ENCODE measurements at places on chromosomes 11 and 22.

DNA sequence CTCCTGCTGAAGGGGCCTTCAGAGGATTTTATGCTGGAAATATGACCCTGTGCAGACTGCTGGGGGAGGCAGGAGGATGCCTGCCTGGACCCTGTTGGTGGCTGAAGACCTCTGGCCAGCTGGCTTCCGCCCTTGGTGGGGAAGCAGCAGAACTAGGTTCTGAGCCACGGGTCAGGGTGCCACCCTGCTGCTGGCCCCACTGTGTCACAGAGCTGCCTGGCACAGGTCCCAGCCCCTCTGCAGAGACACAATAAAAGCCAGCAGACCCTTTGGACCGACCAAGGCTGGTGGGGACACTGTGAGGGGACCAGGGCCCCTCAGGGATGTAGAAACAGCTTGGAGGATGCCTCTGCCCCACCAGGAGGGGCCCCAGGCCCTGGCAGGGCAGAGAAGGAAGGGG is 6.9 kb upstream of the SREBF2 start:
- no peak for DNase-seq

DNA sequence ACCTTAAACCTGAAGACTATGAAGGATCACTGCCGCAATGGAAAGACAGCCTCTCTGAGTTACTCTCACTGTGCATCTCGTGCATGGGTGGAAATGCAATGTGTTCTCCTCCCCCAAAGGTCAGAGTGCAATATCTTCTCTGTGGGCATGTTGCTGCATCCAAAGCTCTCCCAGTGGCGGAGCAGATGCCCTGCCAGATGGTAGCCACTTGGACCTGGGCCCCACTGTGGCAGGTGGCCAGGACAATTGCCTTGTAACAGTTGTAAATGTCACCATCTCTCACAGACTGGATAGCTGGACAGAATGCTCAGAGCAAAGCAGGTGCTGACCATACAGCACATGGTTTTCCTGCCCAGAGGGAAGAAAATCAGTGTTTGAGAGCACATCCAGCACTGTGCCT is 542.0 kb downstream of the FAM181B start:
- DNase-seq: no peak

DNA sequence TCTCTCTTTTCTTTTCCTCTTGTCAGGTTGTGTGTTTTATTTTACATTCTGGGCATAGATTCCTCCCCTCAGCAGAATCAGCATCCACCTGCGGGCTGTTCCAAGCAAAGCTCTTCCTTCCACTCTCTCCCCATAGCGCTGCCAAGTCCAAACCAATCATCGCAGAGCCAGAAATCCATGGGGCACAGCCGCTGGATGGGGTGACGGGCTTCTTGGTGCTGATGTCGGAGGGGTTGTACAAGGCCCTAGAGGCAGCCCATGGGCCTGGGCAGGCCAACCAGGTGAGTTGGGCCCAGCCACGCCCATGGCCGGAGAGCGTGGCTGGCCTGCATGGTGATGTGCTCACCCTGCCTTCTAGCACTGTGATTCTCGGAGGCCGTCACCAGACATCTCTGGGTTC is 22.1 kb downstream of the TAB1 start:
- no peak for DNase-seq

GRCh38 chr11:95766701-95767100 is 22.9 kb downstream of the FAM76B start:
- no peak for DNase-seq

DNA sequence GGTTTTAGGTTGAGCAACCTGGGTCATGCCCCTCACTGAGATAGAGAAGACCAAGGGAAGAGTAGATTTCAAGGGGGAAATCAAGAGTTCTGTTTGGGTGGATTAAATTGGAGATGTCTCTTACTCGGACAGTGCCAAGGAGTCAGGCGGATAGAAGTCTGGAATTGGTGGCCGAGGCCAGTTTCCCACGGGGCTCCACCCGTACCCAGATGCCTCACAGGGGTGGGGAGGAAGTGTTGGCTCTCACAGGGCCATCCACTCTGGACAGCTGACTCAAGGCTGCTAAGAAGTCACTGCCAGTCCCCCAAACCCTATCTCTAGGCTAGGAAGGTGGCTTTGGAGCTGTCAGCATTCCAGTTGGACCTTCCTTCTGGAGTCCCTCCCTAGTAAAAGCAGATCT is 79.1 kb upstream of the TIMP3 start:
- DNase-seq: no peak

DNA sequence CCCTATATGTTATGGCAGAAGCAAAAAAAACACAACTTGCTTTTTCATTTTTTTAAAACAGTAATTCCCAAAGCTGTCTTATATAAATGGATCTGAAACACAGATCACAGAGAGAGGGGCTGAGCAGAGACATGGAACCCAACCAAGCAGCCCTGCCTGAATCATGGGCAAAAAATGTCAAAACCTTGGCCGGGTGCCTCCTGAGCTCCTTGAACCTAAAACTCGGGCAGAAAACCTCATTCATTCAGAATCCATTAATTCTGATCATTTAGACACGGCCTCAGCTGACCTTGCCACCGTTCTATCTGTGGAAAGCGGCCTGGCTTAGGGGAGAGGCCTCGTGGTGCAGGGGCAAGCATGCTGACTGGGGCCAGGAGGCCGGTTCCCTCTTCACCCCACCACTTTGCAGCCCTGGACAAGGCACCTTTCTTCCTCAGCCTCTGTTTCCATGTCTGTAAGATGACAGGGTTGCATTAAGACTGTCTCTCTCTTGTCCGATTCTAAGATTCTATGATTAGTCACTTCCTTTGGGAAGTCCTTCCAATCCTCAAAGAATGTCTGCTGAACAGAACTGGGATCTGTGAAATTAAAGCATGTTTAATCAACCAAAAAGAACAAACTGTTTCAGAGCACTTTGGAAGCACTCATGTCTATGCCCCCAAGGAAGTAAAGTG is 26.0 kb downstream of the TENM4 start:
- peak; percentile 67 for DNase-seq

GRCh38 chr11:118439646-118440045 is 3.4 kb downstream of the KMT2A start:
- DNase-seq: no peak

DNA sequence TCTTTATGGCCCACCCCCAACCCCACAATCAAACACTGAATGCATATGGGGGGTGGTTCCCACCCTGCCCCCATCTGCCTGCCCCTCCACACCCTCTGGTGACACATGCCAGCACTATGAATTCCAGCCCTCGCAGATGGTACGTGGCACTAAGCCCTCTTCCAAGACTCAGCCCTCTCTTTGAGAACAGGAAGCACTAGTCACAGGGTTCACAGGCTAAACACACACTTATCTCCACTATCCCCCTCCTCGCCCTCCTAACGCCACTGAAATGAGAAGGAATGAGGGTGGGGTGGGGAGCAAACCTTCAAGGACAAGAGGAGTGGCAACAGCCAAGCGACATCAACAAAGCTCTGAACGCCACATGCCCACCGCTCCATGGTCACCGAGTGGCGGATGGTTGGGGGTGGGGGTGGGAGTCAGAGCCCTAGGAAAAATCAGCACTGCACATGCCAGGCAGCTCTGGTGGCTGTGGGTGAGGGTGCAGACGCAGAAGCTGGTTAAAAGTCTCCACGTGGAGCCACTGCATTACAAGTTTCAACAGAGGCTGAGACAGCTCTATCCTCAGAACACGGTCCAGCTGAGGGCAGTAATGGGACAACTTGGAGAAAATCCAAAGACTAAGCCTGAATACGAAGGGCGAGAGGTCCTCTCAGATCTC is 33.6 kb downstream of the TMEM184B start:
- DNase-seq: peak; percentile 91

DNA sequence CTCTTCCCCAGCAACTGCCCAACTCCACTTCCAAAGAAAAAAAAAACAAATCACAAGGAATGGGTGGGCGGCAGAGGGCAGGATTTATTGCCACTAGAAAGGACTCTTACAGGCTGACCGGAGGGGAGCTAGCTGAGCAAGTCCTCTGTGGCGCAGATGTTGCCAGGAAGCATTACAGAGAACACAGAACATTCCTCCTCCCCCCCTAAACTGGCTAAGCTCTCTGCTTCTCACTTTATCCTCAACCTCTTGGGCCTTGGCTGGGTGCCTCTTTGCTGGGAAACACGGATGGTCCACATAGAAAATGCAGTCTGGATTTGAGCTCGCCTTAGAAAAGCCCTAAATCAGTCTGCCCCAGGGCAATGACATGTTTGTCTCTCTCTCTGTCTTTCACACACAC is 12.6 kb upstream of the FJX1 start:
- no peak for DNase-seq

DNA sequence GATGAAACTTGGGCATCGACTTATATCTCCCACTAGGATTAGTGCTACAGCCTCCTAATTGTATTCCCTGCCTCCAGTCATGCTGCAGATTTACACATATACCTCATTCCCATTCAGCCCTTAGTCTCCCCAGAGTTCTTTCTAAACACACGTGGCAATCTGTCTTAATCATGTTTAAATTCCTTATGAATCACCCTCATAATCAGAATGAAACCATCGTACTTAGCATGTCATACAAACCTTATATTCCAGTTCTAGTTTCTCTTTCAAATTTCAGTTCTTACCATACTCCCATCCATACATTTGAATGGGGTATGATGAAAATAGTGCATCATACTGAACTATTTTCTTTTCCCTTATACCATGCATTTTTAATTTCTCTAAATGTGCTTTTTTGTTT is 6.0 kb upstream of the OR10A2 start:
- peak; percentile 77 for DNase-seq

DNA sequence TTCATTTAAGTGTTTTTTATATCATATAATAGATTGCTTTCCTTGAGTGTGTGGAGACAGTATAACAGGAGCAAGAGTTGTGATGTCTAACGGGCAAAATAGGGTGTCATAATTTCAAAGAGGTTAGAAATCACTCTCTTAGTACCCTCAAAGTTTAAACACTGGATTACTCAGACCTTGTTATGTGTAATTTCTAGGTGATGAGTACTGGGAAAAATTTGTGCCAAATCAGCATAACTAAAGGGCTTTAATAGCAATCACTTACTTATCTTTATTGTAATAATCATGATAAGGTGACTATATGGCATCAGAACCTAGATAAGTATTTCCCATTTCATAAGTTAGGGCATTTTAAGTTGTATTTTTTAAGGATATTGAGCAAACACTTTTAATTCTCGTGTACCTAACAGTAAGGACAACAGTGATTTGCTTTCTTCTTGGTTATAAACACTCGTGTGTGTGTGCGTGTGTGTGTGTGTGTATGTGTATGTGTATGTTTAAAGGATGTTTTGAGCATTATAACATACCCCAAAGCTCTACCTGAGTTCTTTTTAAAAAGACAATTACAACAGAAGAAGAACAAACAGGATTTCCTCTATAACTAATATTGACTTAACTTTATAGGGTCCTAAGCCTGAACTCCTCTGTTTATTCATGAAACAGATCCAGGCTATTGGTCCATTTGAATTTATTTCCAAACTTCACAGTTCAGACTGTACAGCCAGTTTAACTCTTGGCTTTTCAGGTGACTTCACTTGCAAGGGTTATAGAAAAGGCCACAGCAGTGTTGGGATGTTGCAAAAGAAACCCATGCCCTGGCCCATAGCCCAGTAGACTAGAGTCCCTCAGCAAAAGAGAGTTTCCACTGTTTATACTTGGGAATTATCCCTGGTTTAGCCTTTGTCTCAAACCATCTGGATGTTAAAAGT is 23.7 kb upstream of the PDE3B start:
- peak; percentile 17 for DNase-seq

- no peak for DNase-seq
These were observed 6.1 kb upstream of the WBP2NL start for GRCh38 chr22:41992496-41992895.

- DNase-seq: no peak
These were observed 7.9 kb downstream of the PNPLA5 start for GRCh38 chr22:43883719-43884415.

- DNase-seq: no peak
These were observed 26.8 kb upstream of the RTL6 start for GRCh38 chr22:44524806-44525205.

GRCh38 chr11:93908689-93909088 is 58.3 kb upstream of the VSTM5 start:
- DNase-seq: peak; percentile 73

GRCh38 chr22:20145206-20145831 is 5.5 kb downstream of the CCDC188 start:
- no peak for DNase-seq

DNA sequence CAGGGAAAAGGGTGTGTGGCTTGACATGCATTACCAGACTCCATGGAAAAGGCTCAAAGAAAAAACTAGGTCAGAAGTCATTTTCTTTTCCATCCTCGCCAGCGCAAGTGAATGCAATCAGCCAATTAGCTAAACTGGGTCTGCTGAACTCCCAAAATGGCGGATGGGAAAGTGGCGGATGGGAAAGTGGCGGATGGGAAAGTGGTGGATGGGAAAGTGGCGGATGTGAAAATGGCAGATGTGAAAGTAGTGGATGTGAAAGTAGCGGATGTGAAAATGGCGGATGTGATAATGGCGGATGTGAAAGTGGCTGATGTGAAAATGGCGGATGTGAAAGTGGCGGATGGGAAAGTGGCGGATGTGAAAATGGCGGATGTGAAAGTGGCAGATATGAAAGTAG is 158.4 kb downstream of the CEP164 start:
- no peak for DNase-seq

DNA sequence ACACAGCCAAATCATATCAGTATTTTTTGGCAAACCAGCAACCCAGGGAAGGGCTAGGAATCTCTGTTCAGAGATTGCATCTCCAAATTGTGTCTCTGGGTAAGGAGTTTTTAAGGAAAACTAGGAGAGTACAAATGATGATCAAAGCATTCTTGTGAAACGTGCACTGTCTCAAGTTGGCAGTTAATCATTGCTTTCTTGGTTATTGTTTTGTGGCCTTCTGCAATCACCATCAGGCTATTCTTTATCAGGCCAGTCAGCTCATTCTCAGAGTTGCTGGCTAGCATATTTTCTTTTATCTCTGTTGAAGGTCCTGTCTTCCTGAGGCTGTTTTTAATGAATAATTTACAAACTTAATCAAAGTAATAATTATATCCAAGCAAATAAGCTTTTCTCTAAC is 129.1 kb upstream of the CCDC179 start:
- DNase-seq: no peak

- DNase-seq: no peak
These were observed 3.2 kb downstream of the FGF3 start for GRCh38 chr11:69815973-69816372.

- DNase-seq: peak; percentile 28
These were observed 10.5 kb upstream of the MFNG start for GRCh38 chr22:37496651-37497050.

- peak; percentile 58 for DNase-seq
These were observed 12.4 kb downstream of the SEC14L3 start for GRCh38 chr22:30459181-30460052.

- DNase-seq: no peak
These were observed 191.7 kb downstream of the ST3GAL4 start for GRCh38 chr11:126547161-126547560.

GRCh38 chr22:19022755-19023154 is 86.7 kb upstream of the PRODH start:
- DNase-seq: no peak

GRCh38 chr22:35795476-35795875 is 77.8 kb downstream of the APOL5 start:
- DNase-seq: no peak

DNA sequence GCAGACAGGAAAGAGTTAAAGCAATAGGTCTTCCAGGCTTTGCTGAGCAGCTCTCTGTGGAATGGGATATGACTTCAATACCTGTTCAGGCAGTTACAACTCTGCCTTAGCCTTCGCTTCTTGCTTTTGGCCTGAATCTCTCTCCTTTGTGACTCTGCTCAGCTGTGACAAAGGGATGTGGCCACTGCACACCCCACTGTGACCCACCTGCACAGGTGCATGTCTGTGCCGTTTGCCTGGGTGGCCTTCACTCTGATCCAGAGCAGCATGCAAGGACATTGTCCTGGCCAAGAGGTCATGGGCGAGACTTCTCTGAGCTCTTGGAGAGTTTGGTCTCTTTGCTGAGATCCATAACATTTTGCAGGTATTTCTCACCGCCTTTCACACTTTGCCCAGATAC is 891.3 kb downstream of the BRD1 start:
- DNase-seq: no peak
